WTC11 (cell line): ENCODE measurements at places on chromosomes 6 and 20. TPM values are rescaled to one million over a fixed set of nuclear protein-coding genes. Genes with fewer than 3 reads are reported as not detected.
A peak's percentile ranks its signal among the peaks of the same experiment; 100 is the strongest.

The MUC22 gene
- total RNA-seq: not detected in 3 replicates

The SYTL3 gene
- total RNA-seq: 0.27 to 0.39 TPM (median 0.28 TPM) in 3 replicates

The GFOD1 gene
- 5.2 to 8.5 TPM (median 5.8 TPM) in 3 replicates for total RNA-seq

The SAMD5 gene
- 0.07 to 0.39 TPM (median 0.21 TPM) in 3 replicates for total RNA-seq

The SLC17A4 gene
- 0.05 to 0.07 TPM in 2 of 3 replicates, not detected in the other for total RNA-seq

The GDAP1L1 gene
- 7.5 to 10.3 TPM (median 8.8 TPM) in 3 replicates for total RNA-seq

The TUBB2B gene
- 591 to 627 TPM (median 616 TPM) in 3 replicates for total RNA-seq

The ASIP gene
- total RNA-seq: not detected in 3 replicates

DNA sequence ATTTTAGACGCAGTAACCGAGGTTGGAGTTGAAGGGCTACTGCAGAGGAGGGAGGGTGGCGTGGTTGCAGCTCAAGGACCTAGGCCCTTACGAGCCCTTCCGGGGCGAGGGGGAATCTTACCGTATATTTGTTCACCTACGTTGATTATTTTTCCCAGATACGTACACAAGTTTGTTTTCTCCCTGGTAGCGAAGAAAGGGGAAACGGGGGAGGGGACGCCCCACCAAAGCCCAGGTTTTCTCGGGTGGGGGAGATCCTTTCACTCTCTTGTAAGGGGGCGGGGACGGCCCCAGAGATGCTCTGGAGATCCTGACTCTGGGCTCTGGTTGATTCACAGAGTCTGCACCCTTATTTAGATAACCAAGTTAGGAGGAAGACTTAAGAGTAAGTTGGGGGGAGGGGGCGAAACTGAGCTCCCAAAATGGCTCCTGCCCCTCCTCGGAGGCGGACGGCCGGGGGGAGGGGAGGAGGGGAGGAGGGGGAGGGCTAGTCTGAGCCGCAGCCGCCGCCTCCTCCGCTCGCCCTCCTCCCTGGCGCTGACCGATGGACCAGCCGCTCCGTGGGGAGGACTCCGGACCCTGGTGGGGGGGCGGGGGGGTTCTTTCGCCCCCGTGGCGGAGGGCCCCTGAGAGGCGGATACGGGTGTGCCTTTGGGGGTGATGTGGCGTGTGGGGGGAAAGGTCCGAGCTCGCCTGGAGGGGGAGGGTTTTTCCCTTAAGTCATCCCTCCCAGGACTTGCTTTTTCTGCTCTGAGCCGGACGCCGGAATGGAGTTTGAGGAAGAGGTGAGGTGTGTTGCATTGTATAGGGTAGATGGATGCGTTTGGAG is 2.2 kb downstream of the BRD2 start:
- DNase-seq: peak; percentile 78

DNA sequence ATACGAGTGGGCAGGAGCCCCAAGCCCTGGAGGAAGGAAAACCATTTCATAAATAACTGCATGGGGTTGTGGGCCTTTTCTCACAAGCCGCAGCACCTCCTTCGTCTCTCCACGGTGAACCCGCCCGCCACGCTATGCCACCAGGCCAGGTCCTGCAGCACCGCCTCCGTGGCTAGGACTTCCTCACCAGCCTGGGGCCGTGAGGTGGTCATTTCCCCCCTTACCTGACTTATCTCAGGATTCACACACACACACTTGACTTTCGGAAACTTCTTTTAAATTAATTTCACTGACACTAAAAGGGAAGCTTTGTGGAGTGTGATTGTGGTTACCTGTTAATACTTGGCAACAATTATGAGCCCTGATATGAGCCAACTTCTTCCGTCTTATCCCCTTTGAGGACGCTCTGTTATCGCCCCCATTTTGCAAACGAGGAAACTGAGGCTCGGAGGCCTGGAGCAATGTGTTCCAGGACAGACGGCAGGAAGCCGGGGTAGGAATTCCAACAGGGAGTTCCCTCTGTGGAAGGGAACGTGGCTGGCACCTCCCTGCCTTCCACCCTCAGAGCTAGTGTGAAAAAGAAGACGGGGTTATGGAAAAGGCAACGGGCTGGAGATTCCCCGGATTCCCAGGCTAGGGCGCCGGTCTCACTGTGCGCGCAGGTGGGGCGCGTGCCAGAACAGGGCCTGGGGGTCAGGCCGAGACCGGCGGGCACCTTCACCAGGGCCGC is 817 bp upstream of the SLCO4A1 start:
- no peak for DNase-seq

DNA sequence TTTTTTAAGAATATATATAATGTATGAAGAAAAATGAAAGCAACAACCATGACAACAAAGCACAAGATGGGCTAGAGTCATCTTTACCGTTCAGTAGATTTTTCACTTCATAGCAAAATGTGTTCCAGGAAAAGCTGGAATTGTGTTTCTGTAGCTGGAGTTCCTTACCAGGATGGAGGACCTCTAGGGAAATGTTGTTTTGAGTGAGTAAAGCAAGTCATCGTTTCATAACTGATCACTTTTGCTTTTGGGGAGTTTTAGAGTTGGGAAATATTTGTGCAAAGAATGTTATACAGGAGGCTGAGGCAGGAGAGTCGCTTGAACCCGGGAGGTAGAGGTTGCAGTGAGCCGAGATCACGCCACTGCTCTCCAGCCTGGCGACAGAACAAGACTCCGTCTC is 151.6 kb downstream of the SASH1 start:
- no peak for DNase-seq

DNA sequence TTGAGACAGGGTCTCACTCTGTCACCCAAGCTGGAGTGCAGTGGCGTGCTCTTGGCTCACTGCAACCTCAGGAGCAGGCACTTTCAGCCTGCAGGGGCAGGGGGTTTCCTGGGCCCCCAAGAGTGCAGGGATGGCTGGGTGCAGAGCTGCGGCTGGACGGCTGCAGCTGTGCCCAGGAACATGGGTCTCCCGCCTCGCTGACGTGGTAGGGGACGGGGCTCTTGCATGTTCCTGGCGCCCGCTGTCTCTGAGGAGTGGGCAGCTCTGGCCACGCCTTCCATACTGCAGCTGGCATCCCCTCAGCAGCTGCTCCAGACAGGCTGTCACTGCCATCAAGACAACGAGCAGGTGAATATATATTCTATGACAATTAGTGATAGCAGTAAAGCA is 2.2 kb upstream of the DEK start:
- DNase-seq: no peak

DNA sequence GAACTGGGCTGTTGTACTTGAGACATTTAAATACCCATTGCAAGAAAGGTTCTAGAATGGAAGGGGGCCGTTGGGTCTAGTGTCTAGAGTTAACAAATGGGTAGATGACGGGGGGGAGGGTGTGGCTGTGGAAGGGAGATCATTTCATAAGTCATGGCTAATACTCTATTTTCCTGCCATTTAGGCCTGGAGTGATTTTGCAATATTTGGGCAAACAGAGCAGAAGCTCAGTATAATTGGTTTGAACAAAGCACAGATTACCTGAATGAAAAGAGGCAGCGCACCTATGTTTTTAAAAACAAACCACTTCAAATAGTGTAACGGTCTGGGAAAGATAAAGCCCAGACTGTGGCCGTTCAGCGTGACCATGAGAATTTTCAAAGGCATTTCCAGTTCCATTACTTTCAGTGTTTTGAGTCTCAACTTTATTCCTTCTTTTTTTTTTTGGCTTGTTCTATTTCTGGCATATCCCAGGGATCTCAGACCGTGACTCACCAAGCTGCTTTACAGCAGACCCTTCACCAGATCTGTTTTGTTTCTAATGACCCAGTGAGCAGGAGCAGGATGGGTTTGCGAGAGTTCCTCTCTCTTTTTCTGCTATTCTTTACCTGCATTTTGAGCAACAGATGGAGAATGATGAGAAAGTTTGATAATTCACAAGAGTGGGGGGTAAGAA is 73.7 kb downstream of the LYRM2 start:
- DNase-seq: no peak

DNA sequence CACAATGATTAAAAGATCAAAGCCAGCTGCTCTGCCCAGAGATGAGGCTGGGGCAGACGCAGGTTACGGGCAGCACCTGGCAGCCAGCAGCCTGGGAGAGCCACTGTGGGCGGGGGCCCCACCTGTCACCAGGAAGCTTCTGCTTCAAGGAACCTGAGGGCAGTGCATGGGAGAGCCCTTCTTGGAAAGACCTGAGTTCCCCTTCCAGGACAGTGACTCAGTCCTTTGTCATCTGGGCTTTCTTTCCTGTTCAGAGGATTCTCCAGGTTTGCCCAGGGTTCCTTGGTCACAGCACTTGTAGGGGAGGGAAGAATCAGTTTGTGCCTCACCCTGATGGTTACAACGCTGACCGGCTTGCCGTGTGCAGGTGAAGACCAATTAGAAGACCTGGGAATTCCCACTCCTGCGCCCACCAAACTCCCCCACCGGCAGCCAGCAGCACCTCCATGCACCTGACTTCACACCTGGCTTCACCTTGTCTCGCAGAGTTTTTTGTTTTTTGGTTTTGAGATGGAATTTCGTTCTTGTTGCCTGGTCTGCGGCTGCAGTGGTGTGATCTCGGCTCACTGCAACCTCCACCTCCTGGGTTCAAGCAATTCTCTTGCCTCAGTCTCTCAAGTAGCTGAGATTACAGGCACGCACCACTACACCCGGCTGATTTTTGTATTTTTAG is 2.0 kb downstream of the ZBP1 start:
- no peak for DNase-seq

DNA sequence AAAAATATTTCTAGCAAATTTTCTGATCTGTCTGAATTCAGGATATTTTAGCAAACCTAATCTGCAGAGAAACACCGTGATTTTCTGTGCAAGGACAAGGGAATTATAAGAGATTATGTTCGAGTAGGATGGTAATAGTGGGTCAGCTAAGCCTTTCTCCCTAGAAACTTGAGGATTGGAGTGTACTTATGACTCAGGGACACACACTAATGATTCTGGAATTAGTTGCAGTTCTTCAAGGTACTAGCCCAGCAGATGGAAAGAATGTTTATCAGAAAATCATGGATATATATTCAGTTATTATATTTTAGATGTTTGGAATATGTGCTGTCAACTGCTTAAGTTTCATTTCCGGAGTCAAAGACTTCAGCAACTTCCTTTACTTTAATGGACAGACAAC is 177.1 kb upstream of the MAP3K7 start:
- DNase-seq: no peak

DNA sequence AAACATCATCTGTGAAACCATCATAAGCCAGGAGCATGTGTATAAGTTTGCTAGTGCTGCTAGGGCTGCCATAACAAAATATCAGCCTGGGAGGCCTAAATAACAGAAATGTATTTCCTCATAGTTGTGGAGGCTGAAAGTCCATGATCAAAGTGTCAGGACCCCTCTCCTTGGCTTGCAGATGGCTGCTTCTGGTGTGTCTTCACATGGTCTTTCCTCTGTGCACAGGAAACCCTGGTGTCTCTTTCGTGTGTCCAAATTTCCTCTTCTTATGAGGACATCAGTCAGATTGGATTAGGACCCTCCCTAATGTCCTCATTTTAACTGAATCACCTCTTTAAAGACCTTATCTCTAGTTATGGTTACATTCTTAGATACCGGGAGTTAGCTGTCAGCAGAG is 6.2 kb upstream of the CITED2 start:
- DNase-seq: no peak
